ENCODE measurements at places on chromosomes 4 and X.

GRCh38 chr4:21948347-21949072 lies at the start of gene KCNIP4:
Gene KCNIP4, minus strand, starts transcription at chr4:21948772.
- peak; percentile 93 for DNase-seq

DNA sequence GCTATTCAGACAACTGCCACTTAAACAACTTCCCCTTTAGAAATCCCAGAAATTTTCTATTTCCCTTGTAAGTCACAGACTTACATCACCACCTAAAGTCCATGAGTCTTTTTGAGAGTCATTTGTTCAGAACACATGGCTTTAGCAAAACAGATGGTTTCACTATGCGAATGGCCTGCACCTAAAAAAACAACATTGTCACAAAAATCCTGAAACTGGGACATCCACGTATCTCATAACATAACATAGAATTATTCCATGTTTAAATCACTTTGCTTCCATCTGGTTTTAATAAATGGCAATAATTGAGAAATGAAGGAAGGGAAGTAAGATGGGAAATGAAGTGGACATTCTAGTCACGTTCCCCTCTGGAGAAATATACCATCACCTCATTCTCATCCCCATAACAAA lies 155.3 kb upstream of the EDNRA start:
- no peak for DNase-seq

- no peak for DNase-seq
These were observed 295.9 kb upstream of the NRK start for GRCh38 chrX:105526431-105526830.

- no peak for DNase-seq
These were observed at the start of gene GBA3 for GRCh38 chr4:22692736-22693135. Gene GBA3, plus strand, starts transcription at chr4:22692937.

DNA sequence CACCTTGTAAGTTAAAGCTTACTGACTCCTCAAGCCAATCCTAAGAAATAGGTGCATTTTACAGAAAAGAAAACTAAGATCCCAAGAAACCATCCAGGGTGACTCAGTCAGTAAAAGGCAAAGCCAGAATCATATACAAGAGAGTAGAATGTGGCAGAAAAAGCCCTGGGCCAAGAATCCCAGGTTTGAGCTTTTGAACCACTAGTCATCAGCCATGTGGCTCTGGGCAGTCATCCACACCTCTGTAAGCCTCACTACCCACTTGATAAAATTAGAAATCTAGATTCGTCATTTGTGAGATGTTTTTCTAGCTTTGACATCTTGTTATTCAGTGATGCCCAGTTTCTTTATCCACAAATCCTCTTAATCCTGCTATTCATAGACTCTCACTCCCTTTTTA lies 122.2 kb upstream of the PDE5A start:
- DNase-seq = no peak

DNA sequence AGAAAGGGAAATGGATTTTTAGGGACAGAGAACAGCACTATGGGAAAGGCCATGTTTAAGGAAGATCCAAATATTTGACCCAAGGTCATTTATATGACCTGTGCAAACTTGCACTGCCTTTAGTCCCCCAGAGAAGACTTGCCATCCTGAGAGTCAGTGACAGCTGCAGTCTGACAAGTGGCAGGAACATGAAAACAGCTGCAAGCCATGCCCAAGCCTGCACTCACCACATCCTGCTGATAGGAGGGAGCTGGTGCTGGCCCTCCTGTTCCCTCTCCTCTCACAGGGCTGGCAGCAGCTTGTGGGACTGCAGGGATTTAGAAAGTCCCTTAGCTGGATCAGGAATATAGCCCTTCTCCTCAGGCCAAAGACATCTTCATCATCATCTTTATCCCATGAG lies 187.7 kb downstream of the RAP1GDS1 start:
- DNase-seq = no peak

GRCh38 chr4:126386512-126386911 lies 1071.8 kb downstream of the FAT4 start:
- DNase-seq = no peak

DNA sequence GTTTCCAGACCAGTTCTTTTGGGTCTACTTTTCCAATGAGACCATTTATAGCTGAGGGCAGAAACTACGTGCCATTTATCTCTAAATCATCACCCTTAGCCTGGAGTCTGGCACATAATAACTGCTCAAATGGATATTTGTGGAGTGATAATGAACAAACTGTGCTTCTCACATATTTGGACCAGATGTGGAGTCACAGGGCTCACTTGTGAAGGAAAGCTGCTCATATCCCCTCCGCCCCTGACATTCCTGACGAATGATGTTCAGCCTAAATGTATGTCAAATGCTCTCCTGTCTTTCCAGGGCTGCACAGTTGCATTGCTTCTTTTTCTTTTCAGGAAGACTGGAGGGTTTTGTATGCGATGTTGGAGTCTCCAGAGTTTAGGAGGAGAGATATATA lies 110.1 kb downstream of the GBA3 start:
- DNase-seq = no peak

DNA sequence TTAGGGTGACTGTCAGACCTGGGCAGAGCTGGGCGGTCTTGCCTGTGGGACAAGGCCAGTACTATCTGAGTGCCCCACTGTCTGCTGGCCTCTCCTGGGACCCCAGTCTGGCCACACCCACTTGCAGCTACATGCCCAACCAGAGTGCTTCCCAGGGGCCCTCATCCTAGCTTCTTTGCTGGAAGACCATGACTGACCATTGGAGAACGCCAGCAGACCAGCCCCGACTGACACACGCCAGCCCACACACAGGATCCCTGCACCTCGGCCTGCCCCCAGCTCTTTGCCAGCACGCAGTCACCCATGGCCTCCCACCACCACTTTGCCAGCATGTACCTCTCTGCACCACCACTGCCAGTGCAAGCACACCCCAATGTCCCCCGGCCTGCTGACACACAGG lies 585.7 kb downstream of the ZNF674 start:
- no peak for DNase-seq

DNA sequence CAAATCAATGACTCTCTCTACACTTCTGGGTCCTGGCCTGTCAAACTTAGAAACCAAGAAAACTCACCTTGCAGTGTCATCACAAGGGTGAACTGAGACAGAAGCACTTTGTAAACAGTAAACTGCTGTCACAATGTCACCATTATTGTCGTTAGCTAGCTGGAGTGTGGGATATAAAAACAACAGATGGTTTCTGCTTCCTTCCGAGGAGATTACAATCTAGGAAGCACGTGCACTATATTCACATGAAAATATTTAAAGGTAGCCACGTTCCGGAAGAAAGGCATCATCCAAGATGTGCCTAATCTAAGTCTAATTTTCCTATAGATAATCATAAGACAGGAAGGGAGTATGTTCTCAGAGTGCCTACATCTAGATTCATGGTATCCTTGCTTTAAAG lies 64.7 kb upstream of the ACSL1 start:
- DNase-seq = no peak

DNA sequence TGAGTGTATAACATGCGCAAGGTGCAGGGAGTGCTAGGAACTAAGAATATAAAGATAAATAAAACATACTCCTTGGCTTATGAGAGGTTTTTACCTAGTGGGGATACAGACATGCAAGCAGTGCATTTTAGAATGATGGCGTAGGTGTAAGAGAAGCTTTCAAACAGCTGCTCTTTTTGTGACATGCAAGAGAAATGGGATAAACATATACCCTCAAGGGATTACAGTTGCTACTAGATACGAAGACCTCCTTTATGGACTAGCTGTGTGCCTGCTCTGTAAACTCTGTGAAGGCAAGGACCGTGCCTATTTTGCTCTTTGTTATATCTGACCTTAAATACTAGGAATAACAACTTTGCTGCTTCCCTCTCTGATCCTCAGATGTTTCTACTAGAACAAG lies 39.0 kb upstream of the SLITRK4 start:
- no peak for DNase-seq

DNA sequence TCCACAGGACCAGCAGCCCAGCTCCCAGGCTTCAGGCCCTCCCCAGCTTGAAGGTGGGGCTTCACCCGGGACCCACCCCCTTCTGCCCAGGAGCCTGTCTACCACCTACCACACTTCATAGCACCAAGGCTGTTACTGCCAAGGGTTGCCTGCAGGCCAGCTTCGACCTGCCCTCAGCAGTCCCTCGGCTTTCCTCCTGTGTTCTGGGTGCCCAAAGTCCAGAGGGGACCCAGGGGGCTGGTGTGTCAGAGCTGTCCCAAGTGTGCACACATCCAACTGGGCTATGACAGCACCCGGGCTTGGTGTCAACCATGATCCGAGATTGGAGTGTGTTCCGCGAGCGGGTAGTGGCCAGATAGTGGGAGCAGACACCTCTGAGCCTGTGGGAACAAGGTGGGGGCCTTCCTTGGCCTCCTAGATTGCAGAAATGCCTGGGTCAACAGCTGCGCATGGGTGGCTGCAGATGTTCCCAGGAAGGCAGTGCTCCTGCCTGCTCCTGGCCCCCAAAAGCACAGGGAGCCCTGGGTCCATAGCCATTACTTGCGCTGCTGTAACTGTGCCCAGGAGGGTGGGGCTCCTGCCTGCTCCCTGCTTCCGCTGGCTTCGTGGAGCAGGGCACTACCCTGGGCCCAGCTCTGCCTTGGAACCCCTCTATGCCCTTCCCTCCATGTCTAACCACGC lies 16.8 kb downstream of the SULT1B1 start:
- DNase-seq = no peak

DNA sequence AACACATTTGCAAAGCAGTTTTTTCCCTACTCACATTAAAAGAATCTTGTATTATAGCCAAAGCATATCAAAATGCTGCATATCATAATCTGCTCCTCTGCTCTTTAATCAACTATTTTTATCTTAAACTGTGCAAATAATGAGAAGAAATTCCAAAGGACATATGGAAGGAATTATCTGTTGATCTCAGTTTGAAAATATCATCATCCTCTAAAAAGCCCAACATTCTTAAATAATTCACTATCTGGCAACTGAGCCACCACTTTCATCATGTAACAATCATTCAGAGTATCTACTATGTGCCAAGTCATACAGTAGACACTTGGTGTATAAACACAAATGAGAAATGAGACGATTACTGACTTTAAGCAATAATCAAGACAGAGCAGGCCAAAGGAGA lies 63.0 kb downstream of the PRSS12 start:
- no peak for DNase-seq

DNA sequence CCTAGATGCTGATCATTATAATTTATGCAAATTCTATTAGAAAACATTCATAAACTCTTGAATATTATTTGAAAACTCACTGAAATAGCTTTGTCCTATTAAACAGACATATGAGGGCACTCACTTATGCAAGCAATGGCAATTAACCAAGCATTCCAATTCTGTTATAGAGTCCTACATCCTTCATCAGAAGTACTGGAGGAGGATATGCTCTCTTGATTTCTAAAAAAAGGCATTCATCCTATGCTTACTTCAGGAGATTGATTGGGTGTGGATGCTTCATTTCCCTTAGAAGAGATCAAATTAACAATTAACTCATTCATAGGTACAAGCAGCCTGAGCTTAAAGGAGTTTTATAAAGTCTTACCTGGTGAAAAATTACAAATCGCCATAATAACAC lies 1317.2 kb downstream of the PCDH7 start:
- DNase-seq = no peak

- DNase-seq = no peak
These were observed 356.5 kb downstream of the PDGFC start for GRCh38 chr4:156615066-156615531.

GRCh38 chr4:108171339-108172230 lies 2.9 kb upstream of the LEF1 start:
- no peak for DNase-seq

DNA sequence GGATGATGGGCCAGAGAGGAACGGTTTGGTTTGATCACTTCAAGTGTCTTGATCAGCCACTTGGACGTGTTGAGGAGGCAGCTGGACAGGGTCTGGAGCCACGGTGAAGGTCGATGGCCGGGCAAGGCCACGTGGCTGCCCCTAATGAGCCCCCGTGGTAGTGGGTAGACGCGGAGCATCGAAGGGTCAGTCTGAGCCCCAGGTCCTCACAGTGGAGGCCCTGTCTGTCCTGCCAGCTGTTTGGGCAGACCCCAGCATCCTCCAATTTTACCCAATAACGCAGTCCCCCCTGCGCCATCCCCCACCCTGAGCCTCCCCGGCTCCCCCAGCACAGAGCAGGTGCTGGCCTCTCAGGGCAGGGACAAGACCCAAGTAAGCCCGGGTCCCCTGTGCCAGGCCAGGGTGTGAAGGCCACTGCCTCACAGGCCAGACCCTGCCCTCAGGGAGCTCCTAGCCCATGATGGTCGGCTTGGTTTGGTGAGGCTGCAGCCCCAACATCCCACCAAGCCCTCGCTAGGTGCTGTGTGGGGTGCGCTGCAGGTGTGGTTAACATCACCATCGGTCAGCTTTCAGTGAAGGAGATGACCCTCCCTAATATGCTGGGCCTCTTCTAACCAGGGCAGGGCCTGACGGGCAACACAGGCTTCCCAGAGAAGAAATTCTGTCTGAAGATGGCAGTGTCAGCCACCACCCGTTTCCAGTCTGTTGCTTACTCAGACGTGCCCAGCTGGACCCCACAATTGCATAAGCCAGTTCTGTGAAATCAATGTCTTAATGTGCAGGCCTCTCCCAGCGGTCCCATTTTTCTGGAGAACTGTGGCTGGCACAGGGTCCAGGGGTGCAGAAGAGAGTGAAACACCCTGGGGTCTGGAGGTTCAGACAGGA lies 40.5 kb upstream of the NKX1-1 start:
- peak; percentile 21 for DNase-seq

- DNase-seq = no peak
These were observed 1472.0 kb downstream of the FAM133A start for GRCh38 chrX:95145848-95146490.

GRCh38 chrX:15804563-15804962 lies 14.3 kb downstream of the ZRSR2 start:
- DNase-seq = no peak

- no peak for DNase-seq
These were observed 79.9 kb upstream of the AADAT start for GRCh38 chr4:170169699-170170098.

All from D341Med (cell line).